SK-N-MC (cell line): ENCODE measurements at places on chromosomes 3 and 15.

- no peak for DNase-seq
Measured at GRCh38 chr15:40244961-40245523, 6.2 kb downstream of the PAK6 start.

DNA sequence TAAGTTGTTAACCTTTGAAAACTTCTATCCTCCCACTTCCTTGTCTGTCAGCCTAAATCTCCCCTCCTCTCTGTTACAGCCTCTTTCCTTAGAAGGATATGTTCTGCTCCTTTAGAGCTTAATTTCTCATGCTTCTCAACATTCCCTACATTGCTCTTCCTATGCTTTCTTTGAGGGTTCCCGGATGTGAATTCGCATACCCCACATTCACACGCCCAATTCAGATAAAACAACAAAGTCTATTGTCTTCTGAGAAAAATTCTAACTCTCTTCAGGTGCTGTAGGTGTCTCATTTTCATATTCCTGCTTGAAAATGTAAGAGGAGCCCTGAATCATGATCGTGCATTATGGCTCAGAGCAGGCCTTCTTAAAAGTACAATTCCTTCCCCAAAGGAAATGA, 171.8 kb upstream of the DPH6 start:
- DNase-seq, result no peak

DNA sequence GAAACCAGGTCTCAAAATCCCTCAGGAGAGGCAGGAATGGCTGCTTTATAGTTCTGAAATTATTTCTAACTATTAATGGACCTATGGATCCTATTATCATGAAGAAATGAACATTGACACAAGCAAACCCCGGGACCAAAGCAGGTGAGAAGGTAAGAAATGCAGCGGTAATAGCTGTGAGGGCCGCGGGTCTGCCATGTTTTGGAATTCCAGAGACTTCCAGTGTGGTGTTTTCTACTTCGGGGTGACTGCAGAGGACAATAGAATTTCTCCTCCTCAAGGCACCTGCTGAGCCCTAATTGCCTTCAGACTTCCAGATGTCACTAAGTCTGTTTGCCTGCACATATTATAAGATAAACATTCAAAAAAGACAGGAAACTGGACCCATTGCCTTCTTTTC, 437.4 kb downstream of the GABRG3 start:
- DNase-seq, result no peak

DNA sequence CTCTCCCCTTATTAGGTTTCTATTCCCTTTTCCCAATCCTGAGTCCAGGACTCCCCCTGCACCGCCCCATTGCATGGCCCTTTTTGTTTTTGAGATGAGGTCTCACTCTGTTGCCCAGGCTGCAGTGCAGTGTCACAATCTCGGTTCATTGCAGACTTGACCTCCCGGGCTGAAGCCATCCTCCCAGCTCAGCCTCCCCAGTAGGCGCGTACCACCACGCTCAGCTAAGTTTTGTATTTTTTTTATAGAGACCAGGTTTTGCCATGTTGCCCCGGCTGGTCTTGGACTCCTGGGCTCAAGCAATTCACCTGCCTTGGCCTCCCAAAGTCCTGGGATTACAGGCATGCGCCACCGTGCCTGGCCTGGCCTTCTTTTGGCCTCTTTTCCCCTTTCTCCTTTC, 29.3 kb downstream of the PDIA5 start:
- no peak for DNase-seq
